ENCODE measurements at places on chromosomes 11 and 22. TPM values are rescaled to one million over a fixed set of nuclear protein-coding genes. Genes with fewer than 3 reads are reported as not detected.

Gene CASP5
- total RNA-seq: not detected

Gene SCGB1A1
- total RNA-seq: not detected

Gene AMOTL1
- total RNA-seq: 355 TPM

Gene XRCC6
- 185 TPM for total RNA-seq

Gene GPR83
- 0.40 TPM for total RNA-seq

Gene OSBP2
- total RNA-seq: 8.2 TPM

Gene SOX6
- total RNA-seq: 47.6 TPM

Gene PGA4
- 1.4 TPM for total RNA-seq

Gene MMP8
- not detected for total RNA-seq

Gene OR5AS1
- not detected for total RNA-seq

Gene NCF4
- total RNA-seq: 2.7 TPM

Gene CD6
- total RNA-seq: 0.43 TPM

Gene PANX3
- total RNA-seq: not detected

Gene PTPN5
- total RNA-seq: 0.22 TPM

Gene MIOX
- not detected for total RNA-seq

Gene EHF
- total RNA-seq: 0.10 TPM

Gene SSH3
- total RNA-seq: 10.1 TPM

Gene POTEH
- not detected for total RNA-seq

Gene APOBEC3H
- total RNA-seq: not detected

Gene OR6T1
- total RNA-seq: not detected

Gene USP35
- total RNA-seq: 4.4 TPM

Gene CDKN1C
- total RNA-seq: 37.7 TPM

Gene KBTBD3
- 4.6 TPM for total RNA-seq

Gene TTC36
- 0.54 TPM for total RNA-seq

Gene F2
- total RNA-seq: 0.26 TPM

Gene PATE3
- total RNA-seq: not detected

Gene MAJIN
- total RNA-seq: not detected

Gene B4GAT1
- total RNA-seq: 17.4 TPM

Gene APOC3
- not detected for total RNA-seq

Gene CDC42EP2
- total RNA-seq: 4.9 TPM

Gene PLA2G3
- not detected for total RNA-seq

Gene NCAM1
- total RNA-seq: 3.0 TPM

Gene MYO7A
- 2.3 TPM for total RNA-seq

Gene ABTB2
- 18.5 TPM for total RNA-seq

Gene DKK3
- total RNA-seq: 3.6 TPM

Gene DEUP1
- not detected for total RNA-seq

Gene MMP20
- not detected for total RNA-seq

Gene MS4A7
- total RNA-seq: 3.8 TPM

Gene DRAP1
- 90.4 TPM for total RNA-seq

Gene DCHS1
- total RNA-seq: 3.2 TPM

Gene A4GALT
- total RNA-seq: 28.8 TPM

Gene UPK3A
- 1.7 TPM for total RNA-seq

Gene LRRN4CL
- total RNA-seq: 4.8 TPM

Gene UBASH3B
- total RNA-seq: 8.5 TPM

Gene ANO3
- total RNA-seq: not detected

Gene SLCO2B1
- total RNA-seq: 13.6 TPM

Gene OR5B21
- total RNA-seq: not detected

Gene HSPB2
- 40.4 TPM for total RNA-seq

Gene ROM1
- total RNA-seq: 2.7 TPM

Gene GAL
- total RNA-seq: 0.38 TPM

Gene YPEL4
- 0.90 TPM for total RNA-seq

Gene DLG2
- total RNA-seq: 3.8 TPM

Gene GGTLC2
- not detected for total RNA-seq

Gene ESAM
- 20.1 TPM for total RNA-seq

Gene PATE4
- not detected for total RNA-seq
